ENCODE measurements at places on chromosomes 12 and 14. TPM values are rescaled to one million over a fixed set of nuclear protein-coding genes. Genes with fewer than 3 reads are reported as not detected.

TAS2R46 gene
- total RNA-seq = 0.73 TPM

TRIM9 gene
- total RNA-seq = not detected

KRT75 gene
- total RNA-seq = not detected

COX8C gene
- not detected for total RNA-seq

HCAR2 gene
- total RNA-seq = not detected

KRT73 gene
- total RNA-seq = not detected

NGB gene
- total RNA-seq = not detected

PHLDA1 gene
- total RNA-seq = 30.2 TPM

PAWR gene
- 46.6 TPM for total RNA-seq

AEBP2 gene
- 9.7 TPM for total RNA-seq

BBOF1 gene
- 0.73 TPM for total RNA-seq

HSPA2 gene
- total RNA-seq = 3.6 TPM

RNASE12 gene
- not detected for total RNA-seq

PRB2 gene
- not detected for total RNA-seq

AMIGO2 gene
- total RNA-seq = 1.2 TPM

NKX2-8 gene
- not detected for total RNA-seq

CMTM5 gene
- not detected for total RNA-seq

PSMB5 gene
- total RNA-seq = 359 TPM

FOXN4 gene
- not detected for total RNA-seq

CEBPE gene
- not detected for total RNA-seq

NPAS3 gene
- total RNA-seq = 0.10 TPM
